ENCODE measurements at places on chromosomes 3 and 15.

GRCh38 chr15:47246317-47246716 lies 471.0 kb upstream of the SEMA6D start:
- DNase-seq = no peak

DNA sequence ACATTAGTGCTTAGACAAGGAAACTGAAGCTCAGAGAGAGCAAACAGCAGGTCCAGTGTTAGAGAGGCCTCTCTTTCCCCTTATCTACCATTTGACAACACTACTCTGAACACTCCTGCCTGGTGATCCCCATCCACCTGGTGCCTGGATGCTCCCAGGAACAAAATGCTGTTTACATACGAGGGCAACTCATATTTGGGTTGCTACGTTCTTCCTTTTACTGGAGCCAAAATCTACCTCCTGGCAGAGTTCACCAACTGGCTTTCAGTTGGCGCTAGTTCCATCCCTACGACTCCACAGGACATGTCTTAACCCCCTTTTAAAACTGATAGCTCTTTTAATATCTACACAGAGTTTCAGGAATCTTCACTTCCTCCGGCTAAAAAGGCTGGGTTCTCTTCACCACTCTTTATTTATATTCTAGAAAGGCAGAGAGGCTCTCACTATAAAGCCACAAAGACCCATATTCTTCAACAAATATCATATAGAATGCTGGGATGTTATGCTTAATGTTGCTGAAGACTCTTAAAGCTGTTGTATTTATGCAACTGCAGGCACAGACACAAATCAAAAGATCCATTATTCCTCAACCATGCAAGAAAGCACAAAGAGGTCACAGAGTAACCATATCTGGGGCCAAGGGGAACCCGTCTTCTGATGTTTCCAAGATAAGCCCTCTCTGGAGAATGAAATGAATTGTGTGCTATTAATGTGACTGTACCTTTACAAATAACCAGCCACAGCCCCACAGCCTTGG lies 47.9 kb downstream of the CCNB2 start:
- DNase-seq = no peak

GRCh38 chr3:12896063-12896985 lies 55.0 kb upstream of the RPL32 start:
- DNase-seq = no peak

DNA sequence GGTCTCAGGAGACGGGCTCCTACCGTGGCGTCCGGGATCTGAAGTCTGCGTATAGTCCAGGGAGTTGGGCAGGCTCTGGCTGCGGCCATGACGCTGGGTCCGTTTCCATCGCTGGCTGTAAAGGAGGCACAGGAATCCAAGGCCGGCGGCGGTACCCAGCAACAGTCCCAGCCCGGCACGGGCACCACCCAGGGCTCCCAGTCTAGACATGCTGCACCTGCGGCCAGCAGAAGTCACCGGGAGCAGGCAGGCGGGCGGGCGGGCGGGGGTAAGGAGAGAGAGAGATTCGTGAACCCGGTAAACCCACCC lies 526 bp downstream of the RMDN3 start:
- DNase-seq = peak; percentile 64

DNA sequence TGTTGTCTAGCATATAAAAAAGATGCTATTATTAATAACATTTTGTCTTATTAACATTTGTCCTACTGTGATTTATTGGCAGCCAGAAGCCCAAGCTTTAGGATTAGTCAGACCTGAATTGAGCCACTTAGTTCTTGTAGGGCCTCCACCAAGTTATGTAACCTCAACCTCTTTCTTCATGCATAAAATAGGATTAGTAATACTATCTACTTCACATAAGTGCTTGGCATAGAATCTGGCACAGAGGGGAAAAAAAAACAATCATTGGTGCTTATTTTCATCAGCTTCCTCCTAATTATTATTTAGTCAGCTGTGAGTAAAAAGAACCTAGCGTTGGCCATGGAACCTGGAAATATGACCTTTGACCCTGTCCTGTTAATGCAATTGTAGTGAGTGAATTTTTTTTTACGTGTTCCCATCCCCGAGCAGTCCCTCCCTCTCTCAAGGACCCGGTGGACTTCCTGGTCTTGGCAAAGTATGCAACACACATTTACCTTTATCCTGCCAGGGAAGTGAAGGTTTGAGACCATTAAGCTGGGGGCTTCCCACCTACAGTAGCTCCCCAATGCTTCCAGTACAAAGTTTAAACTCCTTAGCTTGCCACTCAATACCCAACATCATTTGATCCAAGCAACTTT lies 136.8 kb downstream of the FHIT start:
- DNase-seq = no peak

- DNase-seq = no peak
Measured at GRCh38 chr3:178042376-178042775, 493.9 kb upstream of the KCNMB2 start.

GRCh38 chr3:105611304-105612192 lies 244.8 kb downstream of the ALCAM start:
- DNase-seq = no peak

- DNase-seq = no peak
Measured at GRCh38 chr3:53776494-53777101, 69.6 kb downstream of the CHDH start.

GRCh38 chr3:5162102-5162501 lies 25.4 kb upstream of the EDEM1 start:
- DNase-seq = no peak

DNA sequence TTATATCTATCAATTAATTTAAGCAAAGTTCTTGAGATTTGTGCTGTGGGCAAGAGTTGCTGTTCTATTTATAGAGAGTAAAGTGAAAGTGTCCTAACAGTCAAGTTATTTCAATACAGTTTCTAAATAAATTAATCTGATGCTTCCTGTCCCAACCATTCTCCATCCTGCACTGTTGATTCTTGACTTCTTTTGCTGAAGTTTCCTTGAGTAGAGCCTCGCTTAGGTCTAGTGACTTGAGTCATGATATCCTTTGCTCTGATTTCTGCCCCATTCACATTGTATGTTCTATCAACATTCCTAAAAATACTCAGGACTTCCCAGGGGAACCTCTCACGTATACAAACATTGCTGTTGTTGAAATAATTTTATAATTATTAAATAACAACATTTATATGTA lies 498.4 kb upstream of the ALCAM start:
- no peak for DNase-seq

DNA sequence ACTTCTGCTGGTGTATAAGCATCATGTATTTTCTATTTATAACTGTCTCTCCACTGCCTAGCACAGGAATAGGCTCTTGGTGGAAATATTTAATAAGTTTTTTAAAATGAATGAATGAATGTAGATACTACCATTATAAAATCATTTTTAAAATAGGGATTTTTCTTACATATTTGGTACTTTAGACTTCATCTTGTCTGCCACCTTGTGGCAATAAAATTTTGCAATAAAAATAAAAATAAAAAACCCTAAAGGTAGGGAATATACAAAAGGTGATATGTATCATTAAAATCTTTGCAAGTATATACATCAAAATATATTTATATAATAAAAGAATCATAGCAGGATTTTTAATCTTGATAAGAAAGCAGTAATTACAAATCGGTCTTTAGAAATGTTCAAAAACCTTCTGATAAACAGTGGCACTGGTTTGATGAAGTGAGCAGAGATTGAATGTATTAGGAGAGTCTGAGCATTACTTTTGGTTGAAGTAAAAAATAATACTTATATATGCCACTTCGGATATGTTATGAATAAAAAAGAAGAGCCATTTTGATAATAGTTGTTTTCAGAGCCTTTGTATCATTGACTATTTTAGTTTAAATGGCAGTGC lies 95.2 kb downstream of the SPATA16 start:
- DNase-seq = no peak

DNA sequence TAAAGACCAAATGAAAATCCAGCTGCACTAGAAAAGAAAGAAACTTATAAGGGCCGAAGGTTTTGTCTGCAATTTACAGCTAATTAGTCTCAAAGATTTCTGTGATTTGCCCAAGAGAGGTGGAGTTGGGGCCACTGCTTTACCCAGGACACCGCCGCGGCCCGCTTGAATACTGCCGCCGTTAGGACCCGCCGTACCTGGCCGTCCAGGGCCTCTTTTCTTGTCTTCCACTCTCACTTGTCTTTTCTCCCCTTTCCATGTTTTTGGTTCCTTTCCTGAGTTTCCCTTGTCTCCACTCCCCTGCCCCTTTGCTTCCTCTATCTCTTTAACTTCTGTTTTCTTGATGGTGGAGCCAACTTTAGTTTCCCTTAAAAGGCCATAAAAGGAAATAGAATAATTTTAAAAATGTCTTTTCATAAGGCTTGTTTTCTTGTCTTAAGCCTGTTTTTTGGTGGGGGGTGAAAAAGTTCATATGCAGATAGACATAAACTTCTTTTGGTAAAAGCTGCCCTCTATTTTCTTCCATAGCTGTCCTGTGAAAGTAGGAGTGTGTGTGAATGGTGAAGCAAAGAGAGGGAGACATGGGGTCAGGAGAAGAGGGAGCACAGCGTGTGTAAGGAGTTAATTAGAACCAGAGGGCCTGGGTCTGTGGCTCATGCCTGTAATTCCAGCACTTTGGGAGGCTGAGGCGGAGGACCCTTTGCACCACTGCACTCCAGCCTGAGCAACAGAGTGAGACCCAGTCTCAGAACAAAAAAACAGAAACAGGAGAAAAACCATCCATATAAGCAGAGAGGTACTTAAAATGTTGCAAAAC lies 16.0 kb upstream of the CCNL1 start:
- DNase-seq = no peak

GRCh38 chr15:59443341-59444072 lies 5.5 kb downstream of the FAM81A start:
- DNase-seq = no peak

DNA sequence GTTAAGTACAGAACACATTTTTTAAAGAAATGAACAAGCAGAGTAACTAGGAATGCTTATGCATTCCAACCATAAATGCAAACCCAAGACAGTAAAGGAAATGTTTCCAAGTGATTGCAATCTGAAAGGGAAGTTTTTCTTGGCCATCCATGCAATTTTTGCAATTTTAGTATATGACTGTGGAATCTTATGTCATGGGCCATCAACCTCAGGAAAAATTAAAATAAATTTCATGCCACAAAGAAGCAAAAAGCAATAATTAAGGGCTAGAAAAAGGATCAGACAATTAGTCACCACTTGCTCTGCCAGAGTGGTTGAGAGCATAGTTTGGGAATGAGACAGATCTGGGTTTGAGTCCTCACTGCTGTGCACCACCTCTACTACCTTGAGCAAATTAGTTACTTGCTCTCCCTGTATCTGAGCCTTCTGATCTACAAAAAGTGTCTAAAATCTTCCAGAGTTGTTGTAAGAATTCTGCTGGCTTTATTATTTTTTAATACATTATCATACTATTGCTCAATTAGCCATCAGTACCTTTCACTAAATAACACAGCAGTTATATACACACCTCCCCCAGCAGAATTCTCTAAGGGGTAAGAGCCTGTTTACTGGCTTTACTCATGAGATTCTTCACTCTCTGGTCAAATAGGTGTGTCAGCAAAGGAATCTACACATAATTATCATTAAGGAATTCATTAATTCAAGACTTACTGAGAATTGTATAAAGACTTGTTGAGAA lies 49.7 kb upstream of the FBN1 start:
- DNase-seq = no peak

DNA sequence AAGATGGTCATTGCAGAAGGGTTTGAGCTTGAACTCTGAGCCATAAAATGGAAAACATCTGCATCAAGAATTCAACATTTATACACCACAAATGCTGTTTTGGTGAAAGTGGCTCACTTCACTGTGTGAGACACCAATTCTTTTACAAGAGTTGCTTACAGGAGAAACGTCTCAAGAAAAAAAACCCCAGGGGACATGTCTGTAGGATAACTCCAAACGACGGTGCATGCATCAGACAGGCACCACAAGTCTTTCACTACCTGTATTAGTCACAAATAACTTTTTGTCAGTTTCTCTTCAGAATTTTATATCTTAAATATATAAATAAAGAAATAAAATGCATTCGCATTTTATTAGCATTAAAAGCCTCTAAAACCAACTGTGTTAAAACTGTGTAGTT lies 164.3 kb downstream of the EFHB start:
- no peak for DNase-seq

Data from hematopoietic multipotent progenitor cell treated with erythropoietin and hydrocortisone succinate and interleukin-3 and kit ligand, for 17 days (in vitro differentiated cells).